Mammary epithelial cell (primary cell): ENCODE measurements at places on chromosomes 2 and 18. TPM values are rescaled to one million over a fixed set of nuclear protein-coding genes. Genes with fewer than 3 reads are reported as not detected.

Gene HAAO
- not detected for polyA plus RNA-seq

Gene PGAP1
- 3.0 TPM for polyA plus RNA-seq

Gene ACADL
- 0.03 TPM for polyA plus RNA-seq

Gene NT5DC4
- 0.07 TPM for polyA plus RNA-seq

Gene CD207
- polyA plus RNA-seq: not detected

Gene OTOS
- polyA plus RNA-seq: not detected

Gene G6PC2
- not detected for polyA plus RNA-seq

Gene STARD6
- 0.14 TPM for polyA plus RNA-seq

GRCh38 chr2:197599285-197599965, 76.0 kb downstream of the RFTN2 start:
- peak; percentile 54 for DNase-seq

DNA sequence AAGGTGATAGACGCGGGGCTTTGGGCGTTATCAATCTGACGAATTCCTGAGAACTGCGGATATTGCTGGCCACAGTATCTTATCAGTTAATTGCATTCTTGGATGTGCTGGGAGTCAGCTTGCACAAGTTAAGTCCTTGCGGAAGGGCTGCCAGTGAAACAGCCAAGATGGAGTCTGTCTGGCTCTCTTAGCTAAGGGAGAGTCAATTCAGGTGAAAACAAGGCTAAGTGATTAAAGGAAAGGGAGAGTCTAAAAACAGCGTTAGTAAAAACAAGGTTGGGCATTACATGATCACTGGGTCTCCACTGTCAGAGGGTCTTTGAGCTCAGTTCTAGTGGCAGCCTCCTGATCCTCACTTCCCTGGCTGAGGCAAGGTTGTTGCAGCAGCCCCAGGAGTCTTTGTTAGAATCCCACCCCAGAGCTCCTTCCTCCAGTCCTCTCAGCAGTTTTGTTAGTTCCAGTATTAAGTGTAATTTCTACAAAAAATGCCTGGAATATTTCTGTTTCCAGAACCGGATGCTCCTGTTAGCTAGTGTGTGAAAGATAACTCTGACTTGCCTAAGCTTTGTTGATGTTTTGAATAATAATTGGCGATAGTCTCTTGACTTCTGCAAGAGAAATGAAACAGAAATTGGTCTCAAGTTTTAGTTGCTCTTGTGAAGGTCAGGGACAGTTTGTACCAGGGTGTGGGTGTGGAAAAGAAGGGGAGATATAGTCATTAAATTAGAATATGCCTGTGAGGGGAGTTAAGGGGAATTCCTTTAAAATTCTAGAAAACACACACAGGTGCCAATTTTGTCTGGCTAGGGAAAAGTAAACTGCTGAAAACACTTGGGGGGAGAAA, 10.6 kb downstream of the CFLAR start:
- DNase-seq: peak; percentile 50

- no peak for DNase-seq
These were observed 79.2 kb downstream of the BIN1 start for GRCh38 chr2:127027715-127028114.

GRCh38 chr2:212299333-212299732, 239.3 kb downstream of the ERBB4 start:
- DNase-seq: no peak

DNA sequence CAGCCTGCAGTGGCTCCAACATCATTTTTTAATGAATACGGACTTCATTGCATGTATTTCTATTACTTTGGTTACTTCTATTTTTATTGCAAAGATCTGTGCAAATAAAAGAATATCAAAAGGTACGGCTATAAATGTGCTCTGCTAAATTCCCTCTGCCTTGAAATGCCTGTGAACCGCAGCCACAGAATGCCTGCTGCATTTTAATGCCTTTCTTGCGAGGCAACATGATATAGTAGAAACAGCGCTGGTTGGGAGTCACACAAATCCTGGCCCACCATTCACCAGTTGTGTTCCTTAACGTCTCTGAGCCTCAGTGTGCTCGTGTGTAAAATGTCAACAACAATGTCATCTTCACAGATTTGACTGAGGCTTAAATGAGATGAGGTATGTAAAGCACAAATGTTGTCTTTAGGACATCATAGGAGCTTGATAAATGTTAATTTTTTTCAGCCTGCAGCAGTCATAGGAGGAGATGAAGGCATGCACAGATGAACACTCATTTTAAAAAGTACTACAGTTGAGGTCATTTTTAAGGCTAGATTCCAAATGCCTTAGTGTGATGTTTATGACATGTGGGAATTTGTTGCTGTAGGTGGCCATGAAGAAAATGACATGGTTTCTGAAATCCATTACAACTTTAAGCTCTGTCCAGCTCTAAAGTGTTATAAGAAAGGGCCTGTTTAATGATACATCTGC, 187.6 kb upstream of the NRP2 start:
- DNase-seq: no peak

GRCh38 chr18:58105888-58106260, 61.8 kb downstream of the NEDD4L start:
- no peak for DNase-seq

DNA sequence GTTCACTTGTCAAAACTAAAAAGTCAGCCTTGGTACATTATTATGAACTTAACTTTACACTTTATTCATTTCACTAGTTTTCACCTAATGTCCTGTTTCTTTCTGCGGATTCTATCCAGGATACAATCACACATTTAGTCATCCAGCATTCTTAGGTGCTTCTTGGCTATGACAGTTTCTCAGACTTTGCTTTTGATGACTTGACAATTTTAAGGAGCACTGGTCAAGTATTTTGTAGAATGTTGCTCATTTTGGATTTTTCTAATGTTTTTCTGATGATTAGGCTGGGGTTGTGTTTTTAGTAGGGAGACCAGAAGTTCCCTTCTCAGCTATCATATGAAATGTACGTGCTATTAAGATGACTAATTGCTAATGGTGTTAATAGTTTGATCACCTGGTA, 601.2 kb downstream of the LRRTM4 start:
- DNase-seq: no peak

- no peak for DNase-seq
These were observed 22.6 kb downstream of the METTL8 start for GRCh38 chr2:171411214-171411613.

DNA sequence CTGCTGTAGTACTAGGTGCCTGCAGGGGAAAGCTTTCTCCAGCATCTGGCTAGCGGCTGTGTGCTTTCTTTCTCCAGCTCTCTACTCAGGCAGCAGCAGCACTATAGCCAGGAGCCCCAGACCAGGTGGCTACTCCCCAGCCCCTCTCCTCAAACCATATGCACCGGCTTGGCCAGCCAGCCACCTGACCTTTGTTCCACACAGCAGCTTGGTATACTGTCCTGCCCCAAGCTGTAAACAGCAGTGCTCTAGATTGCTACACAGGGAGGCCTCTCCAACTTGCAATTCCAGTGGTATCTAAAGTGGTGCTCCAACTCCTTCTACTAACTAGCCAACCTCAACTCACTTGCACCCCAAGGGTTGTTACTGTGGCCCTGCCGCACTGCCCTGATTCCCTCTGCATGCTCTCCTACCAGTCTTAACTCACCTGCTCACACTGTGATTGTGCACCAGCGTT, 19.6 kb downstream of the LDAH start:
- no peak for DNase-seq

- DNase-seq: no peak
These were observed 30.9 kb upstream of the SALL3 start for GRCh38 chr18:78948707-78949106.

DNA sequence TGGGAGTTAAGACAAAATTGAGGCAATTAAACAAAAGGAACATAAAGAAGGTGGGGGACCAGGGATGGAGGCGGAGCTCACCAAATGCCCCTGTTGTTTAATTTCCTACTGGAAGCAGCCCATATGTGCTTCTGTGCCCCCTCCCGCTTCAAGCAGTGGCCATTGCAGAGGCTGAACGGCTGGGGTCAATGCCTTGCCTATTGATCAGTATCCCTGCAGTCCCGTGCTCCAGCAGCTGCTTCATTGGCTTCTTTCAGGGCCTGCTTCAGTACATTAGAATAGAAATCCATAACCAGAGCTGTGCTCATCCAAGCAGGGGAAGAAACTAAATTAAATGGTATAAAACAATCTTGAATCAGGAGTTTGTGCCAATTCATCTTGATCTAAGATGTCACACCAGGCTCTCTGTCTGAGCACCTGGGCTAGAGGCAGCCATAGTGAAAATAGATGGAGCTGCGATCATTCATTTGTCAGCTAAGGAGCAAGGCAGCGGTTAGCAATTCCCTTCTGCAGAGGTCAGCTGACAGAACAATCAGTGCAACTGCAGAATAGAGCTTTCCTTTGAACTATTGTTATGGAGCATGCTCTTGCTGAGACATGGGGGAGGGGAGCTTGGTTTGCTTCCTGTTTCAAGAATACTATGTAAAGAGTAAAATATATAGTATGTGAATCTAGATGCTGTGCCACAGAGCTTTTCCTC, 222.4 kb downstream of the WDR7 start:
- no peak for DNase-seq

- DNase-seq: no peak
These were observed 117.0 kb downstream of the EHBP1 start for GRCh38 chr2:62822549-62822948.
